ENCODE measurements at places on chromosomes 2 and 18. TPM values are rescaled to one million over a fixed set of nuclear protein-coding genes. Genes with fewer than 3 reads are reported as not detected.

NR4A2 gene
- 1.3 TPM for total RNA-seq

ROCK1 gene
- 50.8 TPM for total RNA-seq

PLA2R1 gene
- 17.8 TPM for total RNA-seq

SEMA4F gene
- total RNA-seq, result 17.6 TPM

All from mammary epithelial cell (primary cell).